ENCODE measurements at places on chromosomes 5 and 9.

GRCh38 chr5:32628049-32628844 is 42.9 kb downstream of the SUB1 start:
- no peak for DNase-seq

GRCh38 chr5:157828105-157828943 is 30.6 kb downstream of the CLINT1 start:
- no peak for DNase-seq

DNA sequence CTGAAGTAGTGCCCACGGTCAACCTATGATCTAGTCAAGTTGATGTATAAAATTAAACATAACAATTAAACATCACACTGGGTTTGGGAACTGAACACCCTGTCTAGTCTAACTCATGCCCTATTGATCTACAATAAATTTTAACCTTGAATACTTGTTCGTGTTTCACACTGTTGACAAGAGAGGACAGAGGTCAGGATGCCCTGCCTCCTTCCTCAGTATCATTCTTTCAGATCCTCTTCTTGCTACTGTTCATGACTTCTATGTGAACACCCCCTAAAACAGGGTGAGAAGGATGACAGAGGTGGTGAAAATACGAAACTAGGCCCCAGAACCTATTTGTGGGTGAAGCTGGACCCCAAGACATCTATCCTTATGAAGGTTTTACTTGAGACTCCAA is 8.1 kb upstream of the MAT2B start:
- DNase-seq, result no peak

DNA sequence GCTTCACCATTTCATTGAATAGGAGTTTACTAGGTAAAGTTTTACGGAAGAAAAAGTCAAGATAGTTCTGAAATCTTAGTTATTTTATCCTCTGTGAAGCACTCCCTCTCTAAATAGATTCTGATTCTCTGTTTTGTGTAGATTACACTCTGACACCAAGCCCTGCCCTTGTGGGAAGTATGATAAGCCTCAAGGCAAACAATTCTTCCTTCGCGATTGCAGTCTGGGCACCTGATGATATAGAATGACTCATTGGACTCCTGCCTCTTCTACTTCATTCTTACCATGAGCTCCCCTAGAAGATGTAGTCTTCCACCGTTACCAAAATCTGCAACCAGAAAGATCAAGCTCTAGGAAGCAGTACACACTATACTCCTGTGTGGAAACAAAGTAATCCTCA is 626.9 kb upstream of the PTGER4 start:
- DNase-seq, result no peak

GRCh38 chr5:60382716-60383115 is 317.2 kb downstream of the DEPDC1B start:
- DNase-seq, result no peak

- DNase-seq, result no peak
Measured at GRCh38 chr5:68180121-68181038, 35.2 kb upstream of the PIK3R1 start.

- no peak for DNase-seq
Measured at GRCh38 chr9:5684101-5684500, 55.2 kb downstream of the RIC1 start.

GRCh38 chr5:93017849-93018248 is 563.2 kb downstream of the NR2F1-AS1 start:
- DNase-seq, result no peak

- no peak for DNase-seq
Measured at GRCh38 chr9:126611193-126611591, 2.5 kb upstream of the LMX1B start.

- DNase-seq, result no peak
Measured at GRCh38 chr5:10590226-10590999, 26.5 kb downstream of the ANKRD33B start.

DNA sequence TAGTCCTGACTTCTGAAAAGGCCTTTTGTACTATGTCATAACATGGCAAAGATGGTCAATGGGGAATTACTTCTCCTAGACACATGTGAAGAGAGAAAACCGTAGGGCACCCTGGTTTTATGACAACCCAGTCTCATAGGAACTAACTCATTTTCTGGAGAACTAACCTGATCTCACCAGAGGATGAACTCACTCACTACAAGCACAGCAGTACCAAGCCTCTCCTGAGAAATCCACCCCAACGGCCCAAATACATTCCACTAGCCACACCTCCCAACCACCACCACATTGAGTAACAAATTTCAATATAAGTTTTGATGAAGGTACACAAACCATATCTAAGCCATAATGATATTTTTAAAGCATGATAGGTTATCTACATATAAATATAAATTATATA is 909.3 kb upstream of the CDH10 start:
- DNase-seq, result no peak

GRCh38 chr9:36039121-36039520 is 2.4 kb downstream of the RECK start:
- no peak for DNase-seq

DNA sequence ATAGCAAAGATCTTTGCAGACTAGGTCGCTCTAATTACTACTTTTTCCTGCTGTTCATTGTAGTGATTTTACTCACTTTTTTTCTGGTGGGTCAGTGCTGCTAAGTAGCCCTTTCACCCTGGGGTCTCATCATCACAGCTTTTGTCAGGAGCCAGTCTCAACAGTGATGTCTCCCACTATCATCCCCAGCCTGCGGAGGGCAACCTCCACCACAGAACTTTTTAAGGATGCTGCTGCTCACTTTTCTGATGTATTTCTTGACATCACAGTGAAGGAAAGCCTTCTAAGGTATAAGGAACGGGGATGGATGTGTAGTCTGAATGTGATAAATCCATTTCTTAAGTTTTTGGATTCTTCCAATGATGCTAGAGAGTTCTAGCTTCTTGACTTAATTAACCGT is 242.5 kb upstream of the RIOK2 start:
- DNase-seq, result no peak
